NCI-H1048 (cell line): ENCODE measurements at places on chromosomes 6 and 20.

- no peak for DNase-seq
These were observed 57.3 kb upstream of the SGK1 start for GRCh38 chr6:134375220-134375580.

- DNase-seq: no peak
These were observed 19.2 kb upstream of the TSPYL1 start for GRCh38 chr6:116298973-116299372.

DNA sequence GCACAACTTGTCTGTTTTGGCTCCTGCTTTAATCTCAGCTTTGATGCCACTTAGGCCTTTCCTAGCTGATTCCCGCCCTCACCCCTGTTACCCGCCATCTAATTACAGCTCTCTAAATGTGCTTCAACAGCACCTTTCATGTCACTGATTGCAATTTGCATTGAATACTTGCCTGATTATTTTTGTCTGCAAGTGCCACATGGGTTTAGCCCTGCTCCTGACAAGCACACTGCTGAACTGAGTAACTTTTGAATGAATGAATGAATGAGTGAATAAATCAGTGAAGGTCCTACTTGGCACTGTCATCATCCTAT lies 591 bp upstream of the DCBLD1 start:
- no peak for DNase-seq

DNA sequence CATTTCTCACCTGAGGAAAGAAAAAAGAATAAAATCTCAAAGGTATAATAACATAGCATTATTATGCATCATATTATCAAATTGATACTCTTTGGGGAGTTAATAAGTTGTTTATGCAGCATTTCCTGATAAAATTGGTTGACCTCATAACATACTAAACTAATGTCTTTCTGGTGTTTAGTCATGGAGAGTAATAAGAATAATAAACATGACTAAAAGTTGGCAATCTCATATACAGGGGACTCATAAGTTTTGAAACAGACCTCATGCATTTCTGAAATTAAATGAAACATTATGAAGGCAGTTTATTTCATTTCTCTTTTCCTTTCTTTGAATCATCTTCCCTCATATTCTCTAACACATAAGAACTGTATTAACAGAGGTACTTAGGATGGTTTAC lies 60.5 kb upstream of the PRDM1 start:
- DNase-seq: no peak

GRCh38 chr20:54207743-54208547 lies at the start of gene PFDN4:
Gene PFDN4 (plus strand): TSS chr20:54208087. CDS start chr20:54208101, 14 bp downstream.
- DNase-seq: peak; percentile 31

GRCh38 chr6:82217018-82217586 lies 30.4 kb downstream of the IBTK start:
- DNase-seq: no peak

DNA sequence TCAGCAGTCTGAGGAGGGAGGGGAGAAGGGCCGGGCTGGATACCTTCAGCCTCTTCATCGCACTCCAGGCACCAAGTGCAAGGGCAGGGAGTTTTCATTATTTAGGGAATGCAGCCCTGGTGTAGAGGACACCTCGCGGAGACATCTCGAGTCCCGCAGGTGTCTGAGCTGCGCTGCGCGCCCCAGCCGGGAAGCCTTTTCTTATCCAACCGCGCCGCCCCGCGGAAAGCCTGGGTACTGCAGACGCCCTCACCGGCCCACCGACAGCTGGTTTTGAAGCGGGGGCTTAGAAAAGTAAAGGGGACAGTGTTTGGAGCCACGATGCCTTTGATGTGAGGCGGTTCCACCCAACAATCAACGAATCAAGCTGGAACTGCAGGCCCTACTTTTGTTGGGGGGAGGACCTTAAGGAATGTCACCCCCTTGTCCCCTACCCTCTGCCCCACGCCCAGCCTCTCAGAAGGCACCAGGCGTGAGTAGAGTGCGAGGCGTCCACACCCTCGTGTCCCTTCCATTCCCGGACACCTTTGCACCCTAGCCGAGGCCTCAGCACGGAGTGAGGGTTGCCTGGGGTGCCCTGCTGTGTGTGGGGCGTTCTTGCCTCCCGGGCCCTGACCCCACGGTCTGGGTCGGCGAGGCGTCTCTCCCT lies 8.6 kb downstream of the NKX2-2 start:
- peak; percentile 5 for DNase-seq

DNA sequence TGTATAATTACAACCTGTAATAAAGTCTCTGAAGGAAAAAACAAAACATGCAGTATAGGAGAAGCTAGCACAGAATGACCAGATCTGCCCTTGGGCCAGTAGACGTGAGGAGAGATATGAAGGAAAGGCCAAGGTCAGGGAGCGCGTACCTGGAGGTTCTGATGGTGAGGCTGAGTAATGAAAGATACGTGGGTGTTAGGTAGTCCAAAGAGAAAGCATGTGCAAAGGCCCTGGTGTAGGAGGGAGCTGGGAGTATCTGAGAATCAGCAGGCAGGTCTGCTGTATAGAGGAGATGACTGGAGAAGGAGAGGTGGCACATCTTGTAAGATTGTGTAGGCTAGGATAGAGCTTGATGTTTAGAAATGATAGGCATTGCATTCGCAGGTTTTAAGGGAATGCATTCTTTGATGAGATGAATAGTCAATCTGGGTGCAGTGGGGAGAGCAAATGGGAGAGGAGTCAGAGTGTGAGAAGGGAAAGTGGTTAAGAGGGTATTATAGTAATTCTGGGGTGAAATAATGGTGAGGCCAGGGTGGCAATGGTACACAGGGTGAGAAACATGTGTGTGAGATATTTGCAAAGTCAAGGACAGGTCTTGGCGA lies 15.9 kb upstream of the TFB1M start:
- no peak for DNase-seq

DNA sequence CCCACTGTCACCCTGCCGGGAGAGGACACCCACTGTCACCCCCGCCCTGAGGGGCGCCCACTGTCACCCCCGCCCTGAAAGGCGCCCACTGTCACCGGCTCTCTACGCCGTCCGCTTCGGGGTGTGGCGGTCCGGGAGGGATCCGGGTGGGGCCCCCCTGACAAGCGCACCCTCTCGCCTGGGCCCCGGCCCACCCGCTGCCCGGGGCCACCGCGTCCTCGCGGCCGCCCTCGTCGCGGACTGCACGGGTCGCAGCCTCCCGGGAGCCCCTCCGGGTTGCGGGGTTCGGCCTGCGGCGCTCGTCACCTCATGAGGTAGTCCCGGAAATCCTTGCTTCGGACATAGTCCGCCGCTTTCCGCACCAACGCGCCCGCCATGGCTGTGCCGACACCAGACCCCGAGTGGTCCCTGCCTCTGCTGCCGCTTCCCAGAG lies 224 bp downstream of the MPC1 start:
- DNase-seq: no peak

GRCh38 chr6:169984181-169985120 lies 233.0 kb downstream of the ERMARD start:
- no peak for DNase-seq

DNA sequence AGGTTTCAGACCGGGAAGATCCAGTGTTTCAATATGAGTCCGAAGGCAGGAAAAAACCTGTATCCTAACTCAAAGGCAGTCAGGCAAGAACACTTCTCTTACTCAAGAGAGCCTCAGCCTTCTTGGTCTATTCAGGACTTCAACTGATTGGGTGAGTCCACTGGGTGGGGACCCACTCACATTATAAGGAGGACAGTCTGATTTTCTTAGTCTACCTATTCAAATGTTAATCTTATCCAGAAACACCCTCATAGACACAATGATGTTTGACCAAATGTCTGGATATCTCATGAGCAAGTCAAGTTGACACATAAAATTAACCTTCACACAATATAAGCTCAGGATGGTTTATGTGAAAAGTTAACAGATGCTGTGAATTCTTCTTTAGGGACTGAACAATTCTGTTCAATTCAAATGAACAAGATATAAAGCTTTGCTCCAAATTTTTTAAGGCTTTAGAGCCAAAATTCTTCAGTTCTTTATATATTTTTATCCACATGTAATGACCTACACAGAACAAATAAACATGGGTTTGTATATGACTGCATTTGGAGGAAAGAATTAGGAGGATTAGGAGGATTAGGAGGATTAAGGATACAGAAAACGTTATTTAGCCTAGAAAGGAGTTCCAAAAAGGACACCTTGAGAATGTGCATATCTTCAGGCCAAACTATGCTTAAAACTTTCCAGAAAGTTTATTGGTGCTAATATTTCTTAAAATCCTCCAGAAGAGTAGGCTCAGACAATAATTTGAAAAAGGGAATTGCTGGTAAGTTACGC lies 35.3 kb upstream of the LAMA2 start:
- no peak for DNase-seq

- DNase-seq: no peak
These were observed 101.0 kb upstream of the MTHFD1L start for GRCh38 chr6:150764334-150765066.
